Inflammatory macrophage (primary cell): ENCODE measurements at places on chromosomes 5 and 9.
A peak's percentile ranks its signal among the peaks of the same experiment; 100 is the strongest.

DNA sequence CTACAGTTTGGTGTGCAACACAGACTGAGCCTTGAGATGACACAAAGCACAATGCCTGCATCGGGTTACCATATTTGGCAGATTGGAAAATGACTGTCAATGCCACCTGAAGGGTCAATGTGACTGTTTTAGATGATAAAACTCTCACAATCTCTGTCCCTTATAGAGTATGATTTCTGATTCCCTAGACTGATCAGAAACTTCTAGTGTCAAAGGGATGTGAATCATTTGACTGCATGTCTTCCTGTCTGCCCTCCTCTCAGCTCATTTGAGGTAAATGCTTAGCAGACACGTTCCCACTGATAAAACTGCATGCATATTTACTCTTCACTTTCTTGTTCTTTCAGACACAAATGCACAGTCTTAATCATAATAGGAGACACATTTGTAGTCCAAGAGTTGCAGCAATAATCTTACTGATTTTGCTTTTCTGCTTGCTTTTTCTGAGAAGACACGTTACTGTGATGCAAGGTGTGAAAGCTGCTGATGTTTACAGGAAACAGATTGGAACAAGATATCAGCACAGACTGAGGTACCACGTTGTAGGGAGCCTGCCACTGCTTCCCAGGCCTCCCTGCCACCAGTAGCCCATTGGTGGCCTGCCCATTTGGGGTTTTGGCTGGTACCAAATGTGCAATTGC is 77.8 kb downstream of the GCNT4 start:
- DNase-seq = no peak

DNA sequence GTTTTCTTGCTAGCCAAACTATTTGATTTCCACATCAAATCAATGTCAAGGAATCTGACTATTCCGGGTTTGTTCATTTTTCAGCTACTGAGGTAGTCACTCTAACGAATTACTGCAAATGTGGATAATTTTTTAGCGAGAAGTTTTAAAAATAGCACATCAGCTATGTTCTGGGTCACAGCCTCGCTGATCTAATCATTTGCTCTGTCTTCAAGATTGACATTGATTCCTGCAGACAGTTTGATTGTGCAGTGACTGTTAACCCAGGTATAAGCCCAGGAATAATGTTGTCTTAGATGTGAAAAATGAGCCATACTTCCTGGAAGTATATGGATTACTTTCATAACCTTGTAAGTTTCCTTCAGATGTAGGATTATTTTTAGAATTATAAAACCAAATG is 175.1 kb downstream of the BAAT start:
- DNase-seq = no peak

DNA sequence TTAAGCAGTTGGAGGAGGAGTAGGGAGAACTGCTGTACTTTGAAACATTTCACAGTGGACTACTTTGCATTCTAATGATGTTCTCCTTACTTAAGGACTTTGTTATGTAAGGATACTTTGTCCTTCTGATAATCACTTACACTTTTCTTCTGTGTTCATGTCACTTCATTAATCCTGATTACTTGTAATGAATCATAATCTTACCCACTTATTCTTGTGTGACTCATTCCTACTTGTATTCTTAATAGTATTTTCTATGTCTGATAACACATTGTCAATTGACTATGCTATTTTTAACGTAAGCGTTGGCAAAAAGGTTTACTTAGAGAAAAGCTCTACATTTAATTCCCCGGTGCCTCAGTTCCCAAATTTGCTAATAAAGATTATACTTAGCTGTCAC is 63.8 kb downstream of the GHR start:
- no peak for DNase-seq

- no peak for DNase-seq
These were observed 31.1 kb upstream of the IQGAP2 start for GRCh38 chr5:76371960-76372322.

- DNase-seq = no peak
These were observed 138.6 kb downstream of the TRIO start for GRCh38 chr5:14281746-14282181.

- no peak for DNase-seq
These were observed 568.5 kb downstream of the PDE4D start for GRCh38 chr5:59325070-59325469.

GRCh38 chr9:98118640-98119601 is at the start of gene TRIM14:
Gene TRIM14 (minus strand): TSS chr9:98119222. CDS start chr9:98119188, 34 bp downstream.
- DNase-seq = peak; percentile 63

GRCh38 chr9:7456377-7456776 is 343.2 kb downstream of the DMAC1 start:
- DNase-seq = no peak

GRCh38 chr9:23309800-23310199 is 516.2 kb downstream of the ELAVL2 start:
- no peak for DNase-seq

- no peak for DNase-seq
These were observed 14.6 kb downstream of the TTLL11 start for GRCh38 chr9:122078557-122078956.

- DNase-seq = peak; percentile 87
These were observed 680 bp upstream of the RFK start for GRCh38 chr9:76394960-76395252.

GRCh38 chr5:141560725-141561483 is 57.9 kb downstream of the DIAPH1 start:
- DNase-seq = peak; percentile 30

- DNase-seq = no peak
These were observed 595.6 kb downstream of the RAB3C start for GRCh38 chr5:59178482-59178881.

DNA sequence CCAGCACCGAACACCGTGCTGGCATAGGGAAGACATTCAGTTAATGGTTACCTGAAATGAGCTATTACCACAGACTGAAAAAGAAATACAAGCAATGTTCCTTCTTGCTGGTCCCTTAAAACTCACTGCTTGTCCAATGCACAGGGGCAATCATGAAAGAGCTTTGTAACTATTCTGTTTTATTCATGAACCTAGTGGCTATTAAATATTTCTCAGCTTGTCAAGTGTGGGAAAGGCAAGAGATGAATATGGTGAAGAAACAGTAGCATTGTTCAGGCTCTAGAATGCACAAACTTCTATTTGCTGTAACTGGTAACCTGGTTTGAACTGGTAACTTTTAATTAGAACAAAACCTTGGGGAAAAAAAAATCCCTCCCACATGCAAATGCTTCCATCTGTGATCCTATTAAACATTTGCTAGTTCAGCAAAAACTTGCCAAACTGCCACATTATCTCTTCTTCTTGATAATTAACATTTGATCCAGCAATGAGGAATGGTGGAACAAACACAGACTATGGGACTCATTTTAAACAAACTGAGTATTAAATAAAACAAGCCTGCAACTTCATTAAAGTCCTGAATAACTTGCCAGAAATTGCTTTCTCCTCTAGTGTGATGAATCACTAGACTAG is 36.1 kb downstream of the YIPF5 start:
- DNase-seq = no peak

DNA sequence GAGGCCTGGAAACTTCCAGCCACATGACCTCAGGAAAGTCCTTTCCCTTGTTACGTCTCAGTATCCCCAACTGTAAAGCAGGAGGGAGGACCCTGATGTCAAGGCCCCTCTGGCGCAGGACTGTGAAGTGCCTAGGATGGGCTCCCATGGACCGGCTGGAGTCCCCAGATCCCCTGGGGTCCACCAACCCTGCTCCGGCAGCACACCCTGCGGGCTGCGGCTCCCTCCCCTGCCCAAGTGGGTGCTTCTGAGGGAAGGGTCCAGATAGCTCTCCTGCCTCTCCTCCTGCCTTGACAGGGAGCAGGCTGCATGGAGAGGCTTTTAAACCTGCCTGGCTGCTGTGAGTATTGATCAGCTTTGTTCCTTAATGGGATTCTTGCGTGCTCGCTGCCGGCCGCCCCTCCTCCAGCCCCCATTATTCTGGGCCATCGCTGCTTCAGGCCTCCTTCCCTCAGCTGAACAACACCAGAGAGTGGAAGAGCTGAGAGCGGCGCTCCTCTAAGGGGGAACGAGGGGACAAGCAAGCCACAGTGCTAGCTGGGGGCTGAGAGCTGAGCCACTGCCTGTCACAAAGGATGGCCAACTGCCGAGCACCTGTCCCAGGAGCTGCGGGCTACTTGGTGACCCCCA is 25.6 kb upstream of the NTNG2 start:
- no peak for DNase-seq

- DNase-seq = no peak
These were observed 437.3 kb upstream of the MPDZ start for GRCh38 chr9:13716601-13717321.

GRCh38 chr5:133399247-133399891 is 213.0 kb downstream of the FSTL4 start:
- DNase-seq = no peak

DNA sequence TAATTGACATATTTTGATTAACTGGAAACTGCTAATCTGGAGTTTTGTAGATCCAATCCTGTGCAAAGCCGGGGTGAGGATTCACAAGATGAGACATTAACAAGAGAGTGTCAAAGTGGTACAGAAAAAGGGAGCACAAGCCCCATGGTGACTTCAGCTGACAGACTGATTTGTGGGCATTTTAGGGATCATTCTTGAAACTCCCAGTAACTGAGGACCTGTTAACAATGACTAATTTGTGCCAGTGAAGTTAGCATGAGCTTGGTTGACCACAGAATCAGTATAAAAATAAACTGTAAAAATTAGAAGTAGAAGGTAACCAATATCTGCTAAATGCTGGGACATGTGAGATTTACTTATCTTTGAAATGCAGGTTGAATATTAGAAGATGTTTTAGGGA is 1578.3 kb downstream of the EFNA5 start:
- no peak for DNase-seq
